ENCODE measurements at places on chromosomes 5 and 9.

DNA sequence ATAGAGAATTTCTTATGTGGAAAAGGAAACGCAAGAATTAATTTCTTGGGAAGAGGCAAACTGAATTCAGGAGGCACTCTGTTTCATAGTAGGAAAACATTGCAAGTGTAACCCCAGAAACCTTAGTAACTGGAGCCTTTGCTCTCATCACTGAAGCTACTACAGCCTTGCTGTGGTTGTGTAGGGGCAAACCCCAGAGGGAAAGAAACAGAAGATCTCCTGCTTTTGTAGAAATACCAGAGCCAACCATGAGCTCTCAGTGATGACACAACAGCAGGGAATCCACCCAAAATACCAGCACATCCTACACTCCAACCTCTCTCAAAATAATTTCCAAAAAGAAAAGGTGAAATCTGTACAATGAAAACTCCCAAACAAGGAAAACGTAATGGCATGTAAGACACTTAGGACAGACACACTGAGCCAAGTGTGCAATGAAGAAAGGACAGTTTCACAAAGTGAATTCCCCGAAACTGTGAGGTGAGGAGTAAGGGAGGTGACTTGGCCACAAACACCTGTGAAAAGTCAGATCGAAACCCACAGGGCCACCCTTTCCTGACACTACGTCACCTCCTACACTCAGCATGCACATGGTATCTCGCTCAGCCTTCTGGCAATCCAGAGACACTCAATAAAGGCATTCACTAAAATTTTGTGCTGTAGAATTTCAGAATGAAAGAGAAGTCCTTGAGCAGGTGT, 8.5 kb upstream of the ACSL6 start:
- no peak for DNase-seq

DNA sequence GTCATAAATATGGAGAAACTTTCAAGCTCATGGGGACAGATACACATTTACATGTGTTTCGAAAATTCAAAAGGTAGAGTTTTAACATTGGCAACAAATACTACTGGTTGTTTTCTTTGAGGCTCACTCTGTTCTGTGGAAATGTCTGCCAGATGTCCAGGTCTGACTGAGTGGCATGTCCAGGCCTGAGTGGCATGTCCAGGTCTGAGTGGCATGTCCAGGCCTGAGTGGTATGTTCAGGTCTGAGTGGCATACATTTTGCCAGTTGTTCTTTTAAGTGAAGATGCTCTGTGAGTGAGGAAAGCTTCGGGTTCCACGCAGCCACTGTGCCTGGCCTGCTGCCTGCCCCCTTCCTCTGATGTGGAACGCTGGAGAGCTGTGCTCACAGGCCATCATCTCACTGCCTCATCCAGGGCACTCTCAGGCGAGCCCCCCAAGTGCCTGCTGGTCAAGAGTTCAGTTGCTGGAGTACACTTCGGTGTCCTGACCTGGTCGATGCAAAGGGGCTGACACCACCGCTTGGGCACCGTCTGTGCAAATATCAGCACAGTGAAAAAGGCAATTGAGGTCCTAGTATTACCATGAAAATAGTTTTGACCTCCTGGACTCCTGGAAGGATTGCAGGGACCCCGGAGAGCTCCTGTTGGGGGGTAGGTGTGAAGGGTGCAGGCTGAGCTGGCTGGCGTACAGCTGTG, 89.9 kb downstream of the EHMT1 start:
- no peak for DNase-seq

- DNase-seq, result no peak
Observed at GRCh38 chr9:35114840-35115628, 628 bp downstream of the ATOSB start.

DNA sequence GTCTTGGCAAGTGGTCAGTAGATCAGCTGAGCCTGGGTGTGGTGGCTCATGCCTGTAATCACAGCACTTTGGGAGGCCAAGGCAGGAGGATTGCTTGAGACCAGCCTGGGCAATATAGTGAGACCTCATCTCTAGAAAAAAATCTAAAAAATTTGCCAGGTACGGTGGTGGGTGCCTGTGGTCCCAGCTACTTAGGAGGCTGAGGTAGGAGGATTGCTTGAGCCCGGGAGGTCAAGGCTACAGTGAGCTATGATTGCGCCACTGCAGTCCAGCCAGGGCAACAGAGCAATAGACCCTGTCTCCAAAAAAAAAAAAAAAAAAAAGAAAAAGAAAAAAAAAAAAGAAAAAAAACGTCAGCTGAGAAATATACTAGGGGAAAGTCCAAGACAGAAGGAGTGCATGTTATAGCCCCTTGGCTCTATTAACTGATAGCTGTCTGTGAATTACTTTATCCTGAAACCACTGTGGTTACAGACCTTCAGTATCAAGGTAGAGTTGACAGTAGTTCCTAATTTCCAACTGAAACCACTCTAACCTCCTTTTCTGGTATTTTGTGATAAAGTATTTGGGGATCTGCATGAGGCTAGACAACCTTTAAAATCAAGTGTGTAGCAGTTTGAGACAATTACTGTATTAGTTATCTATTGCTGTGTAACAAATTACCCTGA, 2.3 kb upstream of the INIP start:
- DNase-seq, result no peak

DNA sequence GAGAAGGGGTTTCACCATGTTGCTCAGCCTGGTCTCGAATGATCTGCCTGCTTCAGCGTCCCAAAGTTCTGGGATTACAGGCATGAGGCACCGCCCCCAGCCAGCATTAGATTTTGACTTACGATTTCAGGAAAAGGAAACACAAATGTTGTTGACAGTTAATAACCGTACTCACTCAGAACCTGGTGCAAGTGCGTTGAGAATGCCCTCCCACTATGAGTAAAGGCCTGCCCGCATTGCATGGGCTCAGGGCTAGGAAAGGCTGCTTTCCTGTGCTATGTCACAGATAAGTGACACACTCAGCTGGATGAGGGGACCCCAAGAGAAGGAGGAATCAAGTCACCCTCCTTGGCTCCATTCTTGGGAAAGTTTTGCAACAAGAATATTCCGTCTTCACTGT, 42.4 kb downstream of the NDST1 start:
- no peak for DNase-seq

DNA sequence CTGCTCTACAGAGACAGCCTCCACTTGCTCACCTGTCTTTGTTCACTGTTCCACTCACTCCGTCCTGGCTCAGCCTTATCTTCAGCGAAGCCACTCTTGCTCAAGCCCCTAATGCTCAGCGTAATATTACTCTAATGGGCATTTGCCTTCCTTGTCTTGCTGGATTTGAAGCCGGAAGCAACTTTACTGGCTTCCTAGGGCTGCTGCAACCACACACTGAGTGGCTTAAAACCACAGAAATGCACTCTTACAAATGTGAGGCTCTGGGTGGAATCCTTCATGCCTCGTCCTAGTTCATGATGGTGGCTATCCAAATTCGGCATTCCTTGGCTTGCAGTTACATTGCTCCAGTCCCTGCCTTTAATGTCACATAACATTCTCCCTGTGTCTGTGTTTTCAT, 85.5 kb upstream of the MARCHF11 start:
- no peak for DNase-seq

DNA sequence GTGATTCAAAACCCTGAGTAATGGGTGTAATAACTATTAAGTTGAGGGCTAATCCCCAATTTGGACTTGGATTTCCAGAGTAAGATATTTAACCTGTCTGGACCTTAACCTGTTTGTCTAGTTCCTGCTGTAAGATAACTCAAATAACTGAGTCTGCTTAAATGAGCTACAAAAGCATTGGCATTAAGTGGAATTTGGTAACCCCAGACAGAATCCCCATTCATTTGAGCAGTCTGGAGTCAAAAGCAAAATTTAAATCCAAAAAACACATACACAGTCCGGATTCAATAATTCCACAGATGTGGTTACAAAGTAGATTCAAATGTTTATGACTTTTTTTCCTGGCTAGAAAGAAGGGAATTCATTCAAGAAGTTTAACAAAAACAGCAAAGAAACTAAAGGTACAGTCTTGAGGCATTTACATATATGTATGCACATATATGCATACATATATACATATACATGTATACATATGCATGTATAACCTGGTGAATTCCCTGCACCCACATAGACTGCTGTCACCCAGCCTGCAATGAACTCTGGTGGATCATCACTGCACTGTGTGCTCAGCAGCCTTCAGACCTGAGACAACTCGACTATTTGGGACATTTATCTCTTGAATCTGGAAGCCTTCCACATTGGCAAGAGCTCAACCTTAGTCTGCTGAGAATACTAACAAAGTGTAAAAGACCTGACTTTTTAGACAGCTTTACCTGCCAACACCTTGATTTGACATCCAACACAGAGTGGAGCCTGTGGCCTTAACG, 205.4 kb downstream of the LURAP1L start:
- no peak for DNase-seq

GRCh38 chr5:33761139-33761538, 130.7 kb downstream of the ADAMTS12 start:
- DNase-seq, result no peak

- DNase-seq, result no peak
Observed at GRCh38 chr5:65760504-65761275, 38.7 kb downstream of the NLN start.

- DNase-seq, result no peak
Observed at GRCh38 chr9:5848372-5848882, 15.5 kb upstream of the ERMP1 start.

GRCh38 chr9:92680166-92681119, 10.5 kb upstream of the IPPK start:
- DNase-seq, result no peak
